Myocyte (in vitro differentiated cells): ENCODE measurements at places on chromosomes 2 and 18. TPM values are rescaled to one million over a fixed set of nuclear protein-coding genes. Genes with fewer than 3 reads are reported as not detected.

- DNase-seq, result peak; percentile 69
Measured at GRCh38 chr2:203580844-203581243, 45.7 kb upstream of the RAPH1 start.

STPG4 gene
- 0.24 TPM in 1 of 2 replicates, not detected in the other for total RNA-seq

DNA sequence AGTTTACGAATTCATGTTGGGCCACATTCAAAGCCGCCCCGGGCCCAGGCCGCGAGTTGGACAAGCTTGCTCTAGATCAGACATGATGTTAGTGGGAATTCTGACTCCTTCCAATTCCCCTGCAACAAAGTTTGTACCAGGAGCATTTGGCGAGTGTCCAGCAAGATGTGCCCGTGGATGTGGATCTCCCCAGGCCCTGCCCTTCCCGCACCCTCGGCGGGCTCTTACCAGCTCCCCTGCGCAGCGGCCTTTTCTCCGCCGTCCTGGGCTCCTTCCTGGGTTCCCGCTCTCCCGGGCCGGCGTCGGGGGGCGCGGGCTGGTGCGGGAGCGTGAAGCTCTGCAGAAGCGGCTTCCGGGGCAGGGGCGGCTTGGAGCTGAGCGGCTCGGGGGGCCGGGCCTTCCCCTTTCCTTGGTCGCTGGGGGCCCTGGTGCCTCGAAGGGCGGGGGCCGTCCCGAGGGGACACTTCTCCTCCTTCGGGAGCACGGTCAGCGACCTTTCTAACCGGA, 90.8 kb upstream of the MGAT4A start:
- DNase-seq, result no peak

- no peak for DNase-seq
Measured at GRCh38 chr18:57063601-57064103, 83.2 kb upstream of the BOD1L2 start.

- peak; percentile 13 for DNase-seq
Measured at GRCh38 chr2:178949584-178949983, 100.4 kb downstream of the CCDC141 start.
